Cortex of kidney (tissue), 1 donor: ENCODE measurements at places on chromosomes 2 and 18.

DNA sequence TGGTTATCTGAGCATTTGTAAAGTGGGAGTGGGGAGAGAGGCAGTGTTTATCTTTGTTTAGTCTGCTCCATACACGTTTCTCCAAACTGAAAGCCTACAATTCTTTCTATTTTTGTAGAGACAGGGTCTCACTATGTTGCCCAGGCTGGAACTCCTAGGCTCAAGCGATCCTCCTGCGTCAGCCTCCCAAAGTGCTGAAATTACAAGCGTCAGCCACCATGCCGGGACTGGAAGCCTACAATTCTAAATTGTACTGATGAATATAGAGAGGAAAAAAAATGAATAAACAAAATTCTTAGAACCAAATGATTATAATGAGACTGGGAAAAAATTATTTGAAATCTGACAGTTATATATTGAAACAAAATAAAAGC lies 1.4 kb upstream of the ZFAND2B start:
- DNase-seq: no peak

- DNase-seq: no peak
Measured at GRCh38 chr2:239779584-239779983, 245.6 kb downstream of the NDUFA10 start.

DNA sequence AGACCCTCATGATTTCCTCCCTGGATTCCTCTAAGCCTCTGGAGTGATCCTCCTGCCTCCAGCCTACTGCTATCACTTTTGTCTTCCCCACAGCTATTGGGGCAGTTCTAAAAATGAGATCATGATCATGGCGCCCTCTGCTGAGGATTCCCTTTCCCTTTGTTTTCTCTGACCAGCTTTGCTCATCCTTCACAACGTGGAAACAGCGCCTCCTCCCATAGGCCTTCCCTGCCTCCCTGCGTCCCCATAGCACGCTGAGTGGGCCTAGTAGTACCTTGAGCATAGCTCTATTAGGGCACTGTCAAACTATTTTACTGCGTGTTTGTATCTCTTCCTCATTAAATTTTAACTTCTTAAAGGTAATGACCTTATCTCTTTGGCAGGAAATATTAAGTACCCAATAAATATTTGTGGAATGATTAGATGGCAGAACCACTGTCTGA lies 207.0 kb upstream of the FANCL start:
- DNase-seq: no peak

DNA sequence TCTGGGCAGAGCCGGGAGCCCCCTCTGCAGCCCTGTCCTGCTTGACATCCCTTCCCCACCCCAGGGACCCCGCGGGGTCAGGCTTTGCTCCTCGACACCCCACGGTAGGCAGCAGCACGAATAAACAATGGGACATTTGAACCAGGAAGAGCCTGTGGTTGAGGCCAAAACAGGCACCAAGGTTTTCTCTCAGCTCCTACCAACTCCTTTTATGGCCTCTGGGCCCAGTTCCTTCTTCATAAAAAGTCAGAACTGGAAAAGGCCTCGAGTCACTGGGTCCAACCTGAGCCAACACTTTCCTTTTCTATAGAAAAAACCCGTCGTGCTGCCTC lies 20.6 kb downstream of the TEX44 start:
- no peak for DNase-seq

DNA sequence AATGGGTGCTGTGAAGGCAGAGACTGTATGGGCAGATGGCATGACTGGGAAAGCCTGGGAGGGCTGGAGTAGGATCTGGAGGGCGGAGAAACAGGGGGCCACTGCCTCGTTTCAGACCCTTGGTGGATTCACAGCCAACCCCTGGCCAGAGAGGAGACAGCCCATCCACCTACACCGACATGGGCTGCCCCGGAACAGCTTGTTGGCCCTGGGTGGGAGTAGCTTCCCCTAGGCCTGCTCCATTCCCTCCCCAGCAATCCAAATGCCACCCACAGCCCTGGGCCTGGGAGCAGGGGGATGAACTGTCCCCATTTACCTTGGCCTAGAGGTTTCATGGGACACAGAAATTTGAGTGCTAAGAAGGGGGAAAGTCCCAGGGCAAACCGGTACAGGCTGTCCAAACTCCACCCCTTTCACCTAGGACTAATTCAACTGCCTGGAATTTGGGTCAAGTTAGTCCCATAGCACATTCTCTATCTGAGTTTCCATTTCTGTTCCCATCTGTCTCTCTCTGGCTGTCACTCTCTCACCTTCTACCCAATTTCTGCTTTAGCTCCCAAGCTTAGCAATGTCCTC lies 37.0 kb downstream of the LBH start:
- no peak for DNase-seq

GRCh38 chr2:46051085-46051484 lies 246.1 kb upstream of the EPAS1 start:
- no peak for DNase-seq

GRCh38 chr18:7931763-7932162 lies 364.6 kb downstream of the PTPRM start:
- DNase-seq: no peak

DNA sequence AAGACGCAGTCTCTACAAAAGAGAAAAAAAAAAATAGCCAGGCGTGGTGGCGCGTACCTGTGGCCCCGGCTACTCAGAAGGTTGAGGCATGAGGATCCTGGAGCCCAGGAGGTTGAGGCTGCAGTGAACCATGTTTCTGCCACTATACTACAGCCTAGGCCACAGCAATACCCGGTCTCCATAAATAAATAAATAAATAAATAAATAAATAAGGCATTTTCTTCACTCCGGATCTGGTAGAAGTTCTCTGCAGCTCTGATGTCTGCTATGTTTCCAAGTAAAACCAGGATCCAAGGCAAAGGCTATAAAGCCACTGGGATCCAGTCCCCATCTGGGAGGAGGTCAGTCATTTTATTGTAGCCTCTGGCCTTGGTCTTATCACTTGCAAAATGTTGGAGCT lies 15.5 kb downstream of the NFE2L2 start:
- no peak for DNase-seq

DNA sequence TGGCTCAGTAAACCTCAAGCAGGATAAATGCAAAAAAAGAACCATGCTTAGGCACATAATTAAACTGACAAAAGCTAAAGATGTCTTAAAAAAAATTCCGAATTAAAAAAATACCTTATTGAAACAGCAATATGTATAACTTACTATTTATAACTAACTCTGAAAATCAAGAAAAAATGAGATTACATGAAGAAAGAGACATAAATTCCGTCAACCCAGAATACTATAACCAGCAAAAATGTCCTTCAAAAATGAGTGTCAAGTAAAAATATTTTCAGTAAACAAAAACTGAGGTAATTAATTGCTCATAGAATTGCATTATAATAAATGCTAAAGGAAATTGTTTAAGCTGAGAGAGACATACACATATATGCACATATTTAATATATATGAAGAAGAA lies 474.5 kb upstream of the SYT4 start:
- DNase-seq: no peak

GRCh38 chr18:26460449-26461091 lies 87.8 kb downstream of the KCTD1 start:
- no peak for DNase-seq

DNA sequence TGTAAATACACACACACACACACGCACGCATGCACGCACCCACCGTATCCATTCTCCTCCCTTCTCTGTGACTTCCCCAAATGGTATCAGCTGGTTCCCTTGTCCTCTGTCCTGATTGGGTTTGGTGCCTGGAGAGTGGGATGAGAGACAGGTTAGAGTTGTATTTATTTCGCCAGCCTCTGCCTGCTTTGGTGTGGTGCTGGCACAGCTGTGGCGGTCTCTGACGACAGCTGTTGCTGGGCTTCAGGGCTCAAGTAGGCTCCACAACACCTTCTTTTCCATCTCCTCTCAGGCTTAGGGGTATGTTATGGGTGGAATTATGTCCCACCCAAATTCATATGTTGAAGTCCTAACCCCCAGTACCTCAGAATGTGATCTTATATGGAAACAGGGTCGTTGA lies 94.9 kb upstream of the ITGA6 start:
- no peak for DNase-seq

GRCh38 chr2:200300065-200300464 lies 6.4 kb upstream of the SPATS2L start:
- no peak for DNase-seq

- no peak for DNase-seq
Measured at GRCh38 chr2:119760956-119761275, 1.2 kb downstream of the PTPN4 start.

DNA sequence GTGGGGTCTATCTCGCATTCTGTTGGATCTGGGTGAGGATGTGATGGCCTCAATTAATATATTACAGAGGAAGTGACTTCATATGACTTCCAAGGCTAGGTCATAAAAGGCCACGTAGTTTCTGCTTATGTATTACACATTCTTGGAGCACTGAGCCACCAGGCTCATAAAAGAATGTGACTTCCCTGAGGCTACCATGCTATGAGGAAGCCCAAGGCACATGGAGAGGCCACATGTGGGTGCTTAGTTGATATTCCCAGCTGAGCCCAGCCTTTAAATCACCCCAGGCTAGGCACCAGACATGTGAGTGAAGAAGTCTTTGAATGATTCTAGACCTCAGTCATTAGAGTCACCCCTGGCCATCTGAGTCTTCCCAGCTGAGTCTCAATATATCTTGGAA lies 13.3 kb upstream of the REEP1 start:
- no peak for DNase-seq

GRCh38 chr2:176157499-176158185 lies 535 bp downstream of the HOXD3 start:
- DNase-seq: no peak

- DNase-seq: no peak
Measured at GRCh38 chr18:59026364-59026763, 113.3 kb upstream of the SEC11C start.

DNA sequence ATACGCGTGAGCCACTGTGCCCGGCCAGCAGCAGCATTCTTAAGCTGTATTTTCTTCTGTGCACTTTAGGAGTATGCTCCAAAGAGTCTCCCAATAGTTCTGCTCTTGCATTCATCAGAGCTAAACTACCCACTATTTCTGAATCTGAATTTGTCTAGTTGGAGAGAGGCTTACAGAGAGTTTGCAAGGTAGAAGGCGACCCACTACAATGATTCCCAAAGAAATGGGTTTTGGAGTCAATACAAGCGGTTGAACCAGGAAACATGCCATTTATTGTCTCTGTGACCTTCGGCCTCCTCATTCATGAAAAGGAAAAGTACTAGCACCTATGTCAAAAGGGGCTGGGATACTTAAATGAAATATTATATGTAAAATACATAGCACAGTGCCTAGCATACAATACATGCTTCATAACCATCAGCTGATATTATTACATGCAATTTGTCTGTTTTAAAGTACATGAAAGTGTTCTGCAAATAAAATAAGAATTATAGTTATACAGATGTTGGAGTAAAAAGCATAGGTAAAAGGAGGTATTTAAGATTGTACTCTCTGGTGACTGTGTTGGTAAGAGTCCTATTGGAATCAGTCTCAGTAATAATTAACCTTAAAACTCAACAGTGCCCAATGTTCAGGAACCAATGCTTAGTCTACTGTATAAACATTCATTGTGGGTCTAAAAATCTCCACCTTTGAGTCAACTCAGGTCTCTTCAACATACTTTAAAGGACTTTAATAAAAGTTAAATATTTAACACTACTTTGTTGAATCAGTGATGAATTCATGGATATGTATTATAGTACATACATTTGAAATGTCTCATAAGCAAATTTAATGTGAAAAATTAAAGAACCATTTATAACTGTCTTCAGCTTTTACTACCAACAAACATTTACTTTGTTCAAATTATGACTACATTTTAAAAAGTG lies 89.8 kb upstream of the GRB14 start:
- no peak for DNase-seq

GRCh38 chr2:177989029-177989885 lies 83.3 kb downstream of the PDE11A start:
- no peak for DNase-seq

DNA sequence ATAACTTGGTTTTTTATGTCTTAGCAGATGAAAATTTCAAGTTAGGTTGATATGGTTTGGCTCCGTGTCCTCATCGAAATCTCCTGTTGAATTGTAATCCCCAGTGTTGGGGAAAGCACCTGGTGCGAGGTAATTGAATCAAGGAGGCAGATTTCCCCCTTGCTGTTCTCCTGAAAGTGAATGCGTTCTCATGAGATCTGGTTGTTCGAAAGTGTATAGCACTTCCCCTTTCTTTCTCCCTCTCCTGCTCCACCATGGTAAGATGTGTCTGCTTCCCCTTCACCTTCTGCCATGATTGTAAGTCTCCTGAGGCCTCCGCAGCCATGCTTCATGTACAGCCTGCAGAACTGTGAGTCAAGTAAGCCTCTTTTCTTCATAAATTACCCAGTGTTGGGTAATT lies 242.1 kb upstream of the TNP1 start:
- no peak for DNase-seq

DNA sequence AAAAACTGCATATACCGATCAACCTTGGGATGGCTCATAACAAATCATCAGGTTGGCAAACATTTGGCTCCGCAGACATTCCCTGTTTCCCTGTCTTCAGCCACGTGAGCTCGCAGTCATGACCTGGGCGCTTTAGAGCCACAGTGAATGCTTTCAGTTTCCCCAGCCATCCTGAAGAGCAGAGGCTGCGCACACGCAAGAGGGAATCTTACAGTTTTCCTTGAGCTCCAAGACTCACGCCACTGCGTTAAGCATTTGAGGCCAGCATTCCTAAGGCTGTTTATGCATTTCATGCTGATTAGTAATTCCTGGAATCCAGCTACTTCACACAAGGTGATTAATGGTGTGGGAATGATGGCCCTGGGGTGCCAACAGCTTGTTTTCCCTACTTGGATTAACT lies 95.1 kb downstream of the MTCL1 start:
- no peak for DNase-seq

DNA sequence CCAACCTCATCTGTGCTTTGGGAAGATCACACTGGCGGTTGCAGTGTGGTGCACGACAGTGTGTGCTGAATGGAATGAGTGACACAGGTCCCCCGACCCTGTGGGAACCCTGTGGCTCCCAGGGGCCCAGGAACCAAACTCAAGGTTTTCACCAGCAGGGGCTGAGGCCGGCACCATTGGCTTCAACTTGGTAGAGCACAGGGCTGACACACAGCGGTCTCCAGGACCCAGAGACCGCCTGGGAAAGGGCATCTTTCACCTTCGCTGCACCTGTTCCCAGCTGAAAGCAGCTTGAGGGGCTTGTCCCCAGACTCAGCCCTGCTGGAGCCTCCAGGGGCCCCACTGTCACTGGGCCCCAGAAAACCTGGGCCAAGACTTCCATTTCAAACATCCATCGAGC lies 59.0 kb upstream of the ODC1 start:
- no peak for DNase-seq

DNA sequence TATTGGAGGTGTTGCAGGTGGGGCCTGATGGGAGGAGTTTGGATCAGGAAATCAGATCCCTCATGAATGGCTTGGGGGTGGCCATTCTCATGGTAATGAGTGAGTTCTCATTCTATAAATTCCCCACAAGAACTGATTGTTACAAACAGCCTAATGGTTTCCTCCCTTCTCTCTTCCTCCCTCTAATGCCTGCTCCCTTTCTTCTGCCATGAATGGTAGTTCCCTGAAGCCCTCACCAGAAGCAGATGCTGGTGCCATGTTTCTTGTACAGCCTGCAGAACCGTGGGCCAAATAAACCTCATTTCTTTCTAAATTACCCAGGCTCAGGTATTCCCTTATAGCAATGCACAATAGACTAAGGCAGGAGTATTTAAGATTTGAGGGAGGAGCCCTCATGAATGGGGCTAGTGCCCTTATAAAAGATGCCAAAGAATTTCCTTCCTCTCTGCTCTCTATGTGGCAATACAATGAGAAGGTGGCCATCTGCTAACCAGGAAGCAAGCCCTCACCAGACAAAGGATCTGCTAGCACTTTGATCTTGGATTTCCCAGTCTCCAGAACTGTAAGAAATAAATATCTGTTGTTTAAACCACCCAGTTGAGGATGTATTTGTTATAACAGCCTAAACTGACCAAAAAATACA lies 251.8 kb downstream of the ZEB2 start:
- no peak for DNase-seq

GRCh38 chr2:108916796-108917421 lies 72.1 kb downstream of the EDAR start:
- DNase-seq: no peak
